ENCODE measurements at places on chromosomes 7 and 10.

DNA sequence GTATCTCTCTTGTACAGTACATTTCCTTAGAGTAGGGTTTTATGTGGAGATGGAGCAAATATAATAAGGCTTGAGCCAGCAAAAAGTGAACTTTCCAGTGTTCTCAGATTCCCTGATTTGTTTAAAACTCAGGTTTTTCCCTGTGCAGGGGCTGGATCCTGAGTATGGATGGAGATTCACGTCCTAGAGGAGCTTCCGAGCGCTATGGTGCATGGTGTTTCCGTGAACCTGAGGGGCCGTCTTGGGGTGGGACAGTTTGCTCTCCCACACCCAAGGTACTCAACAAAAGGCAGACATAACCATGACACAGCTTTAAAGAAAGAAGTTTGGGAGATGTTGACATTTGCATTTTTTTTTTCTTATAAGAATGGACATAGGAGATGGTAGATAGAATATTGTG lies 122.5 kb downstream of the SEC23IP start:
- no peak for DNase-seq

- no peak for DNase-seq
These were observed 30.7 kb upstream of the TEX47 start for GRCh38 chr7:88826222-88826621.

GRCh38 chr10:106942035-106942662 lies 222.4 kb downstream of the SORCS1 start:
- no peak for DNase-seq

DNA sequence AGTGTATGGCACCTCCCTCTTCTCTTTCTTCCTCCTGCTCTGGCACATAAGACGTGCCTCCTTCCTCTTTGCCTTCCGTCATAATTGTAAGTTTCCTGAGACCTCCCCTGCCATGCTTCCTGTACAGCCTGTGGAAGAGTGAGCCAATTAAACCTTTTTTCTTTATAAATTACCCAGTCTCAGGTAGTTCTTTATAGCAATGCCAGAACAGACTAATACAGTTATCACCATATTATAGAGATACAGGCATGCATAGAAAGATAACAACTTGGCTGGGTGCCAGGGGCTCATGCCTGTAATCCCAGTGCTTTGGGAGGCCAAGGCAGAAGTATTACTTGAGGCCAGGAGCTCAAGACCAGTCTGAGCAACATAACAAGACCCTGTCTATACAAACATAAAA lies 53.2 kb downstream of the GCC1 start:
- no peak for DNase-seq

GRCh38 chr7:36021917-36022550 lies 131.0 kb upstream of the EEPD1 start:
- DNase-seq = no peak

- DNase-seq = no peak
These were observed 498 bp upstream of the CALHM2 start for GRCh38 chr10:103452506-103453230.

DNA sequence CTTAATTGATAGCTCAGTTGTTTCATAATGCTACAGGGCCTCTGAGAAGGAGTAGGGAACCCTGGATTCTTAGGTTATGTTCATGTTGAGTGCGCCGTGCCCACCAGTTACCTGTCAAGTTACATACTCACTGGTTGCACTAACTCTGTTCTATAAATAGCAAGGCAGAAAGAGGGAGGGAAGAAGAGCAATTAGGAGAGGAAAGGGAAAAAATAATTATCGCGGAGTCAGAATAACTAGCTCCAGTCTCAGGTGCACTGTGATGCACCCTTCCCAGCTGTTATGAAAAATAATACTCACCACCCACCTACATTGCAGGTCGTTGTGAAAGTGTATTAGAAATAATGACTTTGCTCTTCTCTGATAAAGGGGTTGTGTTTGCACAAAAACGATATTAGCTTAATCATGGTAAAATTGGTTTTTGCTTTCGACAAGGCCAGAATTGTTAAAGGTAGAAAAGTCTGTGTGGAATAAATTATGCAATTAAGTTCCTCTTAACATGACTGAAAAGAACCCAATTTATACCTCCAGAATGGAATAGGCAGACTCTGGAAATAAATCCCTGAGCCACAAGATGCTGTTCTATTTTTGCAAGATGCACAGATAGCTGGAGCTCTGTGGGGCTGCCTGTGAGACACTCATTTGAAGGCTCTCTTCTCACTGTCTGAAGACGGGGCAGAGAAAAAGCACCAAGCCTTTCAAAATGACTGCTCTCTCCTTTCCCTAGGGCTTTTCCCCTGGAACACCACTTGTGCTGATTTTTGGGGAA lies 137.6 kb upstream of the PITRM1 start:
- DNase-seq = no peak

DNA sequence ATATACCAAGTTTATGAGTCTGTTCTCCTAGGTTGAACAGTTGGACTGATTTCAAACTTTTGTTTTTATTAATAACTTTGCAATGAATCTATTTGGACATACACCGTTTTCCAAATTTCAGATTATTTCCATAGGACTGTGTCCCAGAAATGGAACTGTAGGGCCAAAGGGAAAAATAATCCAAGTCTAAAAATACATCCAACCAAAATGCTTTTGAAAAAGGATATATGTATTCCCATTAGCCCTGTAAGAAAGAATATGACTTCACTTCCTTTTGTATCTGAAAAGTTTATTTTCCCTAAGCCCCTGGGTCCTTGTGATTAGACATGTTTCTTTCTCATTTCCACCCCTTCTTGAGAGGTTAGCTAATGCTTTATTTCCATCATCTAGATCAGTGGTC lies 434.2 kb upstream of the MKI67 start:
- no peak for DNase-seq

DNA sequence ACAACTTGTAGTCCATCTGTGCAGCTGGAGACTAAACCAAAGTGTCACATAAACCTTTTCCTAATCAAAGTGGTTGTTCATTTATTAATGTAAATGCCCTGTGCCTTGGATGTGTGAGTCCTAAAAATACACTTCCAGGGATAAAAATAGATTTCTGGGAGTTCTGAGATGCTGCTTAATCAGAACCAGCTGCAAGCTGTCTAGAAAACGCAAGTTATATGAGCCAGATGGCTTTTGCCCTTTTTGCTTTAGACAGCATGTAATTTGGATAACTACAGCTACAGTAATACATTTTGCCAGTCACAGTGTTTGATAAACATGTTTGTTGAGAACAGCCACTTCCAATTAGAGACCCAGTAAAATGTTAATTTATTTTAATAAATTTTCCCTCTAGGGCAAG lies 185.1 kb upstream of the PRPS1L1 start:
- DNase-seq = no peak

- no peak for DNase-seq
These were observed 71.6 kb upstream of the IMMP2L start for GRCh38 chr7:111633878-111634277.

DNA sequence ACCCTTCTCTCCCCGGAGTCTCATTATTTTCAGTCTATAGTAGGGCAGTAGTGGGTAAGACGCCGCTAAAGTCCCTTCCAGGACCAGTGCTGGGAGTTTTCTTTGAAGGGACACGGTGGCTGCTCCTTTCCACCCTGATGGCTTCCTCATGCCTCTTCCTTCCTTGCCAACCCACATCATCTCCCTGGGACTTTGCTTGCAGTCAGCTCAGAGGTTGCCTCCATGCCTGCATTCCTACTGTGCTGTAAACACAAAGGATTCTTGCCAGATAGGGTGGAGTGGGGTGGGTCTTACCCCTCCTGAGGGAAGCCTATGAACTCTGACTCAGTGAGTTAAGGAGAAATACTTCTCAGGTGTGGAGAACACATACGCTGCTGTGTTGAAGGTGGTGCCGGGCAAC lies 59.9 kb upstream of the IGFBP3 start:
- DNase-seq = no peak

DNA sequence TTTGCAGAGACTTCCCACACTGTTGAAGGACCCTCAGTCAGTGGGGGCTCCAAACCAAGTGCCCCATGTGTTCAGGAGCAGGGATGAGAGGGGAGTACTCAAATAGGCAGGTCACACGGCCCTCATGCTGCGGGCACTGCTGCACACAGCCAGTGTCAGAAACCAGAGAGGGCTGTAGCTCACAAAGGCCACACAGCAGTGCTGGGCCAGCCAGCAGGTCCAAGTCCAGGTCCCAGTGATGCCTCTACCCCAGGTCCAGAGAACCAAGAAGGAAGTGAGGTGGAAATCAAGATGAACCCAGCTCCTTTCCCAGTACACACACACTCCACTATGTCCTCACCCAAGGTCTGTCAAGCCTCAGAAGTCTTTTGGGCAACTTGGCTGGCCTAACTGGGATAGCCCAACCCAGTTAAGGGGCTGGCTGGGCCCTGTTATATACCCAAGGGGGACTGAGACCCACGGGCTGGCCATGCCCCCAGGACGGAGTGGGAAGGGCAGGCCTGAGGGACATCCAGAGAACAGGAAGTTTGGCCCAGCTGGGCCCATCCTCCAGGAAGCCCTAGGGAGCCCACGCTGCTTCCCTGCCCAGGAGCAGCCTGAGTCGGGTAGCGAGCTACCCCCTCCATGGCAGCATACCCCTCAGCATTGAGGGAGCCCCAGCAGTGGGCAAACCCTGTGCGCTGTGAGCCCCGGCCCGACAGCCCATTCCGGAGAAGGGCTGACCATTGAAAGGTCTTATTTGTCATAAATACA lies 24.3 kb downstream of the GRID1 start:
- no peak for DNase-seq

DNA sequence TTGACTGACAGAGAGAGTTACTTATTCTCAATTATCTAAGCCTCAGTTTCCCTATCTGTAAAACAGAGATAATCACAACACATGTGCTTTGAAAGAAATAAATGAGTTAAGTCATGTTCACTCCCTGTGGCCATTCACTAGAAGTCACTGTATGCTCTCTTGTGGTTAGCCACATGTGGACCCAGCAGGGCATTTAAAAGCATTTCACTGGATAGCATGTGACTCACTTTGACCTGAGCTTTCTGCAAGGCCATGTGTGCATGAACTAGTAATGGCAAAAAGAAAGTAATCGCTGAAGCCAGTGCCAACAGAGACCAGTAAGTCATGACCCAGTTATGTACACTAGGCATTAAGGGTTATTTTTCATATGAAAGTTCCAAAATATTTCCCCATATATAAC lies 557.0 kb upstream of the IGFBP3 start:
- no peak for DNase-seq

GRCh38 chr10:72315611-72316385 lies 38.9 kb downstream of the DNAJB12 start:
- no peak for DNase-seq

GRCh38 chr7:36207451-36208291 lies 54.6 kb downstream of the EEPD1 start:
- DNase-seq = peak; percentile 16

- DNase-seq = no peak
These were observed 261.3 kb upstream of the MEOX2 start for GRCh38 chr7:15947754-15948153.

DNA sequence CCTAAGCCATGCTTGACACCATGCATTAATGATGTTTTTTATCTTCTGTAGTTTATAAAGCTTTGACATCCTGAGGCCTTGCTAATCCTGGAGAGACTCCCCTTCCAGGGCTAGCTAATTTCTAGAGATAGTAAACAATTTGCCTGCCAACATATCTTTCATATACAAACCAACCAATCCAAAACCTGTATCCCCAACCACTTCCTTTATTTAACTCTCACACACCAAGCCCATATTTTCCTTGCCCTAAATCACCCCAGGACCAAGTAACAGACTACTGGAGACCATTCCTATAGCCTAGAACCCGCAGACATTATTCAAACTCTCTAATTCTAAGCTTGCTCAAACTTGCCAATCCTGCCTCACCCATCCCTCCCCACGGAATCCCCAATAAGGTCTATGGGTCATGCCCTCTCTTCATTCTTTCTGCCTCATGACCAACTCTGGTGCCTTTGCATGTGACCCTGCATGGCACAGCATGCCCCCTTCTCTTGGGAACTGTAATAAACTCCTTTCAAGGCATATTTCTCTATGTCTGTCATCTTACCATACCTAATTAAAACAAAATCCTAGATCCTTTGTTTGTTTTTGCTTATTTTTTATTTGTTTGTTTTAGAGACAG lies 116.6 kb upstream of the CACUL1 start:
- DNase-seq = no peak

DNA sequence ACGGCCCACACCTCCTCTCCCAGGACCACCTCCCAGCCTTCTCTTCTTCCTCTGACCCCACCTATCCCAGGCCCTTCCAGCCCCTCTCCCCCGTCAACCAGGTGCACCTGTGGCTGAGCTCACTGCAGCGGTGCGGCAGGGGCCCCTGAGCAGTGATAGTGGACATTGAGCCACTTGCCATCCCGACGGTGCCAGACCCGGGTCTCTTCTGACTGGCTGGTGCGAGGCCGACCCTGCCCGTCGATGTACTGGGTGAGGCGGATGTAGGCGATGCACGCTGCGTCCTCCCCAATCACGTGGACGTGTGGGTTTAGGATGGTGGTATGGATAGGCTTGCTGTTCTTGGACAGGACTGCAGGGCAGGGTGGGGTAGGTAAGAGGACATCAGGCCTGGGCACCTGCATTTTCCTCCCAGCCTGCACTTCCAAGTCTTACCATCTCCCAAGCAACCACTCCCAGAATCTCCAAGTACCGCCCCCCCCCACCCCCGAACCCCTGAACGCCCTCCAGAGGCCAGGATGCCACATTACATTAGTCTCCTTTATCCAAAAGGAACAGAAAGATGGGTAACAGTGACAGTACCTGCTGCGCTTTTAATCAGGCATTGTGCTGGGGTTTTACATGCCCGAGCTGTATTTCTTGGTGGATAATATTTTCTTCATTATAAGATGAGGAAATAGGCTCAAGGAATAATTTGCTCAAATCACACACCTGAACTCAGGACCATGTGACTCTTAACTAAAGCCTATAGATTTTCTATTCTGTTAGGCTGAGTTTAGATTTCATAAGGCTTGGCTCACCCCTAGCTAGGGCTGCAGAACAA lies 3.7 kb upstream of the NDST2 start:
- no peak for DNase-seq

- DNase-seq = no peak
These were observed 109.4 kb downstream of the EEPD1 start for GRCh38 chr7:36262309-36263094.

- DNase-seq = no peak
These were observed 2.5 kb downstream of the TMEM176B start for GRCh38 chr7:150797661-150798060.

DNA sequence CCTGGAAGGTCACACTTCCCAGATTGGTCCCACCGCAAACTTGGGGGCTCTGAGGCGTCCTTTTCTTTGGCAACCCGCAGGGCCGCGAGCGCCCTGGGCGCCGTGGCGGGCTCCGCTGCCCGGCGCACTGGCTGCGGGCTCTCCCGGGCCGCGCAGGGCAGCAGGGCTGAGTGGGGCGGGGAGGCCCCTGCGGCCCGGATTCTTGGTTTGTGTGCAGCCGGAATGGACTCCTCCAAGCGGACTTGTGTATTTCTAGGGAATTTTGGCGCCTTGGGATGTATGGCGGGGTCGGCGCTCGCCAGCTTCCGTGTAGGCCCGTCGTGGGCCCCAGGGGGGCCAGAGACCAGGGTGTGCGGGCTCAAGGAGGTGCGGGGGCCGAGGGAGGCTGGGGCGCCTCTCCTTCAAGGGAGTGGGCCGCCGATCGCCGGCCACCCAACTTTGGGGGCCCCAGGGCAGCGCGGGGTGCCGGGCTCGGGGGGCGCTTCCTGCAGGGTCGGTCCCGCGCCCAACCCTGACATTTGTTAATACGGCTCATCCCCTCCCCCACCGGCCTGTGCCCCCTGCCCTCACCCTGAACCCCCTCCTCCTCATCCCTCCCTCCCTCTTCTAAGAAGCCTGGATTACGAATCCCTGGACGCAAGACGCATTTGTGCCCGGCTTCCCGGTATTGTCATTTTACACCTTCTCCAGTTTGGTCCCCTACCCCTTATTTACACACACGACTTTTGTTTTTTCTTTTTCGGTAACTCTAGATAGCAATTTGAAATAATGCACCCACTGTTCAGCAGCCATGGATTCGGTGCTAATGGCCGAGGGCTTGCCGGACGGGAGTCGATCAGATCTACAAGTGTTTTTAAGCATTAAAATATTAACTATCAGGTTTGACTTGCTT lies 2.5 kb downstream of the TCF7L2 start:
- DNase-seq = peak; percentile 8
